Stimulated activated naive CD8-positive, alpha-beta T cell treated with anti-CD3 and anti-CD28 coated beads, Interleukin-15, Interleukin-2, amounts not matched to agents 100 U/mL and 50 U/mL, for 24 hours (primary cell): ENCODE measurements at places on chromosomes 5 and 9.

GRCh38 chr5:173963867-173964441 is 25.0 kb upstream of the C5orf47 start:
- no peak for DNase-seq

GRCh38 chr5:81486711-81487110 is 92.8 kb upstream of the ACOT12 start:
- no peak for DNase-seq

- DNase-seq: no peak
Measured at GRCh38 chr5:142810081-142810480, 39.9 kb downstream of the ARHGAP26 start.

DNA sequence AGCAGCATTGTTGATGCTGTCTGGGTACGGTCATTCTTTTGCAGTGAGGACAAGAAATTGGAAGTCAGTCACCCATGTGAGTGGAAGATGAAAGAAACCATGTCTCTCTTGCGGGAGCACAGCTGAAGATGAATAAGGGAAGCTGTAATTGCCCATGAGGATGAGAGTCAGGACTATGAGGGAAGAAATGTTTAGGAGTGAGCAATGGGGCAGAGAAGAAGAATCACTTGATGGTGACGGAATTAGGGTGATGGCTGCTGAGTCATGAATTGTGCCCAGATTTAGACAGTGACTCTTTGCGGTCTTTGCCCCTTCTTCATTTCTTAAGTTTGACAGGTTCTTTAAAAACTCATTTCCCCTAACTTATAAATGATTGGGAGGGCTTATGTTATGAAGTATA is 183.3 kb downstream of the MAST4 start:
- DNase-seq: no peak

DNA sequence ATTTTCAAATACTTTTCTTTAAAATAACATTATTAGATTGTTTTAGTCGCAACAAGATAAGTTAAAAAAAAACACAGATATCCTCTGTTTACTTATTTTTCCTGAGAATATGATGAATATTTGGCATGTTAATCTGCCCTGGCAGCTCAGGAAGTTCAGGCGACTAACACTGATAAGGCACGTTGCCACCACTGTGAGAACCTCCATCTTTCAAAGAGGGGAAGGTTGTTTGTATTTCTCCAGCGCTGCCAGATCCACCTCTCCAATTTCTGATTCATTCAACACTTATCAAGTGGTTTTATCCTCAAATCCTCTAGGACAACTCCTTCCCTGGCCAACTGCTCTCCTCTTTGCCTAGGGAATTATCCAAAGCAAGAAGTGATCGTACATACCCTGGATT is 21.8 kb downstream of the CTNNAL1 start:
- no peak for DNase-seq

DNA sequence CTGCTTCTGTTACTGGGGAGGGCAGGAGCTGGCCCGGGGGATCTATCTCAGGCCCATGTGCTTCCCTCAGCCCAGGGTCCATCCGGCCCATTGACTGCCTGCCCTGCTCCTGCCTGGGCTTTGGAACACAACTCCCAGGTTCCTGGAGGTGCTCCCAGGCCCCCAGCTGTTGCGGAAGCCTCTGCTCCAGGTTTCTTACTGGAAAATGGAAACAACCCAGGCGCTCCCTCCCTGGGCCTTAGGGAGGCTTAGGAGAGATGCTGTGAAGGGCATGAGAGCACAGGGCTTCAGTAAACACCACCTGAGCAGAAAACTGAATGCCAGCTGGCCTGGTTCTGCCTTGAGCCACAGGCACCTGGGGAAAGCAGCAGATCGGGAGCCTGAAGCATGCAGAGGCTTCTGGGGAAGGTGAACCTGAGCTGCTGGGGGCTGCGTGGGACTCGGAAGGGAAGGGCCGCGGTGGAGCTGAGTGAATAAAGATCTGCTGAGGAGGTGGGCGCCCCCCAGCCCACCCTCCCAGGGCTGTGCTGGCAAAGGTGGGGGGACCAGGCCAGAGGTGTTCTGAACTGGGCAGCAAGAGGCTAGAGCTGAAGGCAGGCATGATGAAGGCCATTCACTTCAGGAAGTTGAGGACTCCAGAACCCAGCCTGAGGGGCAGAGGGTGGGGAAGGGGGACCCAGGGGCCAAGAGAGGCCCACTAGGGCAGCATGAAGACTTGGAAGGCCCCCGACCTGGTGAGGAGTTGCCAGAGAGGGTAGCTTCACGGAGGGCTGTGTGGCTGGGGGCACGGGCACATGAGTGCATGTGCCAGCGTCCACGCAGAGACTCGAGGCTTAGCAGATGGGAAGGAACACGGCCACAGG is 64.8 kb downstream of the SHB start:
- no peak for DNase-seq

DNA sequence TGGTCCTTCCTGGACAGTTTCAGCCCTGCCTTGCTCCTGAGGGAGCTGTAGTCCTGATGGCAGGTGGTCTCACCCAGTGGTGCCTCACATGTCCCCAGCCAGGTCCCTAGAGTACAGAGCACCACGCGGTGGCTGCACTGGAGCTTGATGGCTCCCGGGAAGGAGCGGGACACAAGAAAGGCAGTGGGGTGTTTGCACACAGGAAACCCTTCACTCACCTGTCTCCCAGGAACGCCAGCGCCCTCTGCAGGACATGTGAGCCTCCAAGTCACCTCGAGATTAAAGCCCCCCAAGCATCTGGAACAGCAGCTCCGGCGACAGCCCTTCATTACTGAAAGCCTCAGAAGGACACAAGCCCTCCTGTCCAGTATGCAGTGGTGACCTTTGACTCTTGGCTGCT is 19.9 kb upstream of the TMEM250 start:
- peak; percentile 69 for DNase-seq

DNA sequence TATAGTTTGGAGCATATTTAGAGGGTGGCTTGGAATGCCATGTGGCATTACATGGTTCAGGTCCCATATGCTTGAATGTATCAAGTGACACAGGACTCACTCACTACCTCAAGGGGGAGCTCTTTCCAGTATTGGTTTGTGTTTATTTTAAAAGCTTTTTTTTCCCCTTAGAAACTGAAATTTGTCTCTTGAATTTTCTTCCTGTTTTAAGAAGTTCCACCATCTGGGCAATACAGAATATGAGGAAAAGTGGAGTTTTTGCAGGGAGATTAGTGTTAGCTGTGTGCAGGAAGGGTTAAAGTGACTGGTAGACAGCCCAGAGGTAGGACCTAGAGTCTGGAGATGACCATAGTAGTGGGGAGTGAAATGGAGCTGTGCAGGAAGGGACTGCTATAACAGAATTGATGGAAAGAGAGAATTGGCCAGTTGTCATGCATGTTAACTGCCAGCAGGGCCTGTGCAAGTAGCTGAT is 36.6 kb downstream of the CTNNA1 start:
- no peak for DNase-seq

- no peak for DNase-seq
Measured at GRCh38 chr5:63205976-63206375, 627.4 kb downstream of the LRRC70 start.

GRCh38 chr9:70692431-70692830 is 278.0 kb upstream of the KLF9 start:
- no peak for DNase-seq

DNA sequence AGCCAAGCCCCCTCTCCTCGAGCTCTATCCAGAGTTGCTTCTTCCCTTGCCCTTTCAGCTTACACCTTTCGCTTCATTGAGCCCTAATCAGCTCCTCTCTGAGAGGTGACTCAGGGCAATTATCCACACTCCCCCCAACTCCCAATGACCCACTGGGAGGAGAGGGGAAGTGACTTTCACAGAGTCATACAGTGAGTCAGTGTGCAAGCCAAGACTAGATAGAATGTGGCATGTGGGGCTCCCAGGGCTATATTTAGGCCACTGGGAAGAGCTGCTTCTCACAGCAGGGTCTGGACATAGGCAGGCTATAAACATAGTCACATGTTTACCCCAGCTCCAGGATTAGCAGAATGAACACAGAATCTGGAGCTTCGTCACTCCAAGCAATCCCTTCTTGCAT is 57.4 kb downstream of the NRG2 start:
- no peak for DNase-seq

GRCh38 chr5:141757402-141757801 is 75.4 kb upstream of the ARAP3 start:
- no peak for DNase-seq

DNA sequence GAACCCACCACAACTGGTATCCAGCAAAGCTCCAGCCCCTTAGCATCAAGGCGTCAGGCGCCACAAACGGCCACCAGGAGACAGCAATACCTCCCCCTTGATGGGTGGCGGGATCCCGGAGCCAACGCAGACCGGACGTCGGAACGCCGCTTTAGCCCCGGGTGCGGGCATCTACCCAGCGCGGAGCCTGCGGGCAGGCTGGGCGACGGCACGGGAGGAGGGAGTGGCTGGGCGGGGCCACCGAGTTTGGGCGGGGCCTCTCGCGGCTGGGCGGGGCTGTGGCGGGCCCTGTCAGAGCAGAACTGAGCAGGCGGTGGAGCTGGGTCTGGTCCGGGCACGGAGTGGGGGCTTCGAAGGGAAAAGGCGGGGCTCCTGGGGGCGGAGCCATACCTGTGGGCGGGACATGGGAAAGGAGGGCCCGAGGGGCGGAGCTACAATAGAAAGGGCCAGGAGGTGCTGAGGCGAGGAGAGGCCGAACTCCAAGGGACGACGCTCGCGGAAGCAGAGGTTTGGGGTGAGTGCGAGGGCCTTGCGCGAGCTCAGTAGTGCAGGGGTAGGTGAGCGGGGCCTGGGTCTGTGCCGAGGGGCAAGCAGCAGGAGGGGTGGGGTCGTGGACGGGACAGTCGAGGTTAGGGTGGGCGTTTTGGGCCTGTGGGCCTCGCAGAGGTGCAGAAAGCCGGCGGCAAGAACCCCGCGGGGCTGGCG is 40.2 kb upstream of the GARNL3 start:
- peak; percentile 86 for DNase-seq

- DNase-seq: no peak
Measured at GRCh38 chr5:177430972-177431316, 4.5 kb downstream of the GRK6 start.

GRCh38 chr9:112288029-112288428 is 45.4 kb downstream of the PTBP3 start:
- DNase-seq: no peak

DNA sequence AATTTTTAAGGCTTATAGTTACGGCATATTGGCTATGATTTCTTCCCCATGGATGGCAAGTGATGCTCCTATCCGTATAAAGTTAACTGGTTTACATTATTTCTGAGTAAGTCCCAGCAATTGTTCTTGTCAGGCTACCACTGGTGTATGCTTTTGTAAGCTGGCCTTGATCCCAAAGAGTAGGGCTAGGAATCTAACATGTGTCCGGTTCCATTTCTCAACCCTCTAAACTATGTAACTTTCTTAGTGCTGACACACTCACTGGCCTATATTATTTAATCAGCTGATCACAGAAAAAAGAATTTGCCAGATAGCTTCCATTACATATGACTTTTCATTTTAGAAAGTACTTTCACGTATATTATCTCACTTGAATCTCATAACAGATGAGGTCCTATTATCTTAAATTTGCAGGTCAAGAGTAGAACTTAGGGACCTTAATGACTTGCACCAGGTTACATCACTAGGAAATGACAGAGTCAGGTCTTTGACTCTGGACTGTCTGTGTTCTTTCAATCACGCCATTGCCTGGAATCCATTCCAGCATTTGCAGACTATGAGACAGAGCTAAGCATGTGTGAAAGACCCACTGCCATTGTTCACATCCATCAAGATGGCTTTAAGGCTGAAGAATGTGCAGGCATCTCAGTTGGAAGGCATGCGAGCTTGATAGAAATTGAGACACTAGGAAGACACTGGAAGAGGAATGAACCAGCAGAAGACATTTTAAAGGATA is 362.9 kb downstream of the ARRDC3 start:
- no peak for DNase-seq

- DNase-seq: no peak
Measured at GRCh38 chr5:167993771-167994170, 297.7 kb upstream of the WWC1 start.

DNA sequence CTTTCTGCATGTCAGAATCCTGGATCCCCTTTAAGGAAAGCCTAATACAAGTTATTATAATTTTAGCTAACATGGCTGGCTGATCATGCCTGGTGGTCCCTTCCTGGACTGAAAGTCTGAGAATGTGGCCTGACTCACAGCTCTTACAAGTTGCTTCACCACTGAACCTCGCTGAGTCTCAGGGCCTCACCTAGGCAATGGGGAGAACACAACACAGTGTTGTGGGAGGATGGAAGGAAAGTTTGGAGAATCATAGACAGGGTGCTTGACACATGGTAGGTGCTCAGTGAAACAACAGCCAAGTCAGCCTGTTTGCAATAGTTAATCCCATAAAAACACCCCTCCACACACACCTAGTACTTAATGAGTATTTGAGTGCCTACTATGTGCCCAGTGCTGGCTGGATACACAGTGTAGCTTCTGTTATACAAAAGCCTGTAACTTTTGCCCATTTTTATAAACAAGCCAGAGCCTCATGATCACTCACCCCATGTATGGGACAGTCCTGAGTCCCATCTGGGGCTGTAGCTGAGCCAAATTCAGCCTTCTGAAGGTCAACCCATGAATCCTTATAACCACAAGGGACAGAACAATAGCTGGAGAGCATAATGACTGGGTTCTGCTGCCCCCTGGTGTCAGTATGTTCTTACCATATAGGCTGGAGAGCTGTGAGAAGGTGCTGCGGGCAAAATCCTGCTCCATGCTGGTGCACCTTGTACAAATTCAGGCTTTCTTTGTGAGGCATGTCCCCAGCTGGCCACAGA is 3.9 kb downstream of the ACSL6 start:
- peak; percentile 88 for DNase-seq

DNA sequence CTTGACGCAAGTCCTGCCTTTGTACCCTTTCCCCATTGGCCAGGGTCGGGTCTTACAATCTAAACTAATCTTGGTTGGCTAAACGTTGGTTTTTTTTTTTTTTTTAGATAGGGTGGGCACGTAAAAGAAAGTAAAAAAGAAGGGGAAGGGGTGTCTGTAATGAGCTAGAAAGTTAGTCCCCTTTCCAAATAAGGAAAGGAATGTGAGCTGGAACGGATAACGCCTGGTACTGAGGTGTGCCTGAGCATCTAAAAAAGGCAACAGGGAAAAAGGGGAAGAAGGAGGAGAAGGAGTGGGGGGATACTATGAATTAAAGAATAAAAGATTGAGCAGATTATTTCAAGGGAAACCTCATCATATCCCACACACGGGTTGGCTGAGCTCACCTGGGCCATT is 66.2 kb upstream of the IL17B start:
- DNase-seq: no peak

DNA sequence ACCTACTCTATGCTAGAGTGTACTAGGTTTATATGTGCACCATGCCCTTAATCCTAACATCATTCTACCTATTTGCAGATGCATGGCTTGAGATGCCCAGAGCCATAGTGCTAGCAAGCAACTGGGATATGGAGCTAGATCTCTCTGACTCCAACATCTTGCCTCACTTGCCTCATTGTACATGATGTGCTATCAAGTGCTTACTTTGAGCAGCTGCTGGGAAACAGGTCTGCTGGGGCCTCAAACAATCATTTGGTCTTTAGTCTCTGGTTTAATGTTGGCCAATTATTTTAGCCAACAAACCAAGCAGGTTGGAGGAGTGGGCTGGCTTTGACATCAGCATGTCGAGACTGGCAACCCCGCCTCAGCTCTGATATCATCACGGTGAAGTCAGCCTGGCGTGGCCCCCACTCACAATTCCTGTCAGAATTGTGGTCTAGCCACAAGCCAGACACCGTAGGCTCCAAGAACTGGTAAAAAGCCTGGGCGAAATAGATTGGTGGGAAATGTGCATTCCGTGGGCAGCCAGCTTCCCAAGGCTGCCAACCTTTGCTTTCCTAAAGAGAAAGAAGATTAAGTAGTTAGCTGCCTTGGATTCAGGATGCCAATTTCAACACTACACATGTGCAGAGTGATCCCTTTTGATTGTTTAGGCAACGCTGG is 21.1 kb upstream of the GAS1 start:
- no peak for DNase-seq

GRCh38 chr9:22307013-22307711 is 139.5 kb upstream of the DMRTA1 start:
- DNase-seq: no peak
